ENCODE measurements at places on chromosomes 3 and 15.

DNA sequence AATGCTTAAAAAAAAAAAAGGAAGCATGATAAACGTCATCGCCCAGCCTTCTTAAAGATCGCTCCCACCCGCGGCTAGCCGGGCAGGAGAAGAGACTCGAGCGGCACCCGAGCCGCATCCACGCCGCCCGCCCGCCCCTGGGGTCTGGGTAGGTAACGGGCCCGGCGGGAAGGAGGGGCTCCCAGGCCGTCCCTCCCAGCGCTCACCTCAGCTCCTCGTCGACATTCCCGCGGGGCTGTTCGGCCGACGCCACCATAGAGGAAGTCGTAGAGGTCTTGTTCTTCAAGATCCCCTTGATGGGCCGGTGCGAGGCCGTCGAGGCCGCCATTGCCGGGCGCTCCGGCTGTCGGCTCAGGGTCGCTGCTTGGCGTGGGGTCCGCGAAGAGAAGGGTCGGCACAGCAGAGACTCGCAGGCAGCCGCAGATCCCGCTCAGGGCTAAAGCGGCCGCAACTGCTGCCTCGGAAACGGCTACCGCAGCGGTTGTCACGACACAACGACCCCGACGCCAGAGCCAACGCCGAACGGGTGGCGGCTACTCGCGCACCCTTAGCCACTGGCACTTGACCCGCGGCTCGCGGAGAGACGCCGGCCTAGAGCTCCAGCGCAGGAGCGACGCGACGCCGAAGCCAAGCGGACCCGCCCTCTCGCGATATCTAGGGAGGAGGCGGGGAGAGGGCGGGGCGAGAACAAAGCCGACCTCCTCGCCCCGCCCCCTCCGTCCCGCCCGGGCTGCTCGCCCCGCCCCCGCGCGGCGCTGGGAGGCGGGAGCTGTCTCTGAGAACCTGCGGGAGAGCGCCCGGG is at the start of gene PPP1R2:
Gene PPP1R2, minus strand, starts transcription at position 628 of the 802 bp plus-strand sequence. Its CDS starts 300 bp downstream, at position 328.
- peak; percentile 75 for DNase-seq

DNA sequence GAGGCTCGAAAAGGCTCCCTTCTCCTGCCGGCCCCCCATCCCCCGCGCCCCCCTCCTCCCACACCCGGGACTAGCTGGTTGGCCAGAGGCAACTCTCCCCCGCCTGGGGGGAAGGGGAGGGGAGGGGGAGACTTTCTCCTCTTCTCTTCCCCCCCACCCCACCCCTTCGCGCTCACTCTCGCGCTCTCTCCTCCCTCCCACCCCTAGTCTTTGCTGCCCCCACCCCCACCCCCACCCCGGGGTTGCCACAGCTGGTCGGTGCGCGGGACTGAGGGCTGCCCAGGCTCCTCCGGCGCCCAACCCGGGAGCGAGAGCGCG is 710 bp downstream of the MECOM start:
- DNase-seq, result no peak

DNA sequence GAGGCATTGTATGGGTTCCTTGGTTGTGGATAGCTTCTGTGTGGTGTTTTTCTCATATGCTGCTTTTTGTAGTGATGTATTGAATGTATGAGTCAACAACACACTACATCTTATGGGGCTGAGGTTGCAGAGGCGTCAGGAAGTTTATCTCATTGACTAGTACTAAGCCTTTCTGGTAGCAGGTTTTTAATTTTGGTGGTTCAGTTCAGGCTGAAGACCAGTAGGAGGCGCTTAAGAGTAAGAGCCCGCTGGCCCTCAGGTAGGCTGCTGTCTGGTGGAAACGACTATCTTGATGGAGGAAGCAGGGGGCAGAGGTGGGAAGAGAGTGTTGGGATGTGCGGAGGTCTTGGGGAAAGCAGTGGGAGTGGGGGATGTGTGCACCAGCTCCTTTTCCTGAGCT is 62.4 kb downstream of the RTP4 start:
- DNase-seq, result no peak

GRCh38 chr3:184872200-184872599 is 60.2 kb downstream of the VPS8 start:
- DNase-seq, result no peak

DNA sequence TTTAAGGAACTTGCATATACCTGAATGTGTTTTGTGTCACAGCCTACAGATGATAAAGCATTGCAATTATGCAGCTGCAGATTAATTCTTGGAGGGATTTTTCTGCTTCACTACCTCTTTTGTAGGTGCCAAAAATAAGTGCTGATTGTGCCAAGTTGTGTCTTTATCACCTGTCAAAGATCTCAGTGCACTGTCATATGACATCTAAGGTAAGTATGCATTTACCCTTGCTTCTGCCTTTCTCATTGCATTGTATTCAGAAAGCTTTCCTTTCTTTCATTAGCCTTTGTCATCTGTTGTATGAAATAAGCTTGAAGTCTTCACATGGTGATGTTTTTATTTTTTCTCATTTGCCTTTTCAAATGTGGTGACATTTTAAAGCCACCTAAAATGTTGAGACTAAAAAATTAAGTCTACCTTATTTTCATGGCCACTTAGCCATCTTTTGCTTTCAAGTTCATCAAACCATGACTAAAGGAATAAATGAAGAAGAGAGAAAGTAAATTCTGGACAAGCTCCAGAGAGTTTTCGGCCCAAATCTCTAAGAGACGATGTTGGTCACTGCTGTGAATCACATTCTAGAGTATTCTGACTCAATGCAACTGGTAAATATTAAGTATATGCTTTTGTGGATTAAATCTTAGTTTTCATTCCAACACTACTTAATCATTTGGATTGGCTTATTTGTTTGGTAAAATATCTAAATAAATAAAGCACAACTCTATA is 381.8 kb upstream of the EPHA3 start:
- no peak for DNase-seq

DNA sequence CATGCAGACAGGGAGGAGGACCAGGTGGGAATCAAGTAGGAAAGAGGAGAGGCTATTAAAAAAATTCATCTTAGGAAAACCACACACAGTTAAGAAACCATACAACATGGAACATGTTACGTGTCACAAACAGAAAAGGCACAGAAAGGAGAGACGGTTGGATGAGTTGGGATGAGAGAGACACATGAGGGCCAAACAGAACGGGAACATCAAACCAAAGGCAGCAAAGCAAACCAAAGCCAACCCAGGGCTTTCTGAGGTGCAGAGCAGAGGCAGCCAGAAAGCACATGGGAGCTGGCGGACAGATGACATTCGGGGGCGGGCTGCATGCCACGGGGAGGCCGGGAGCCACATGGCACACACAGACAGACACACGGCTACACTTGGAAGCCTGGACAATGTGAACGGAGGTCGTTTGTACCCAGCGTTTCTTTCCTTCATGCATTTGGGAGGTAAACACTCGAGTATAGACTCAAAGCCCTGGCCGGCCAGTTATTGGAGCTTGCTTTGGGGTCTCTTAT is 8.6 kb upstream of the SEC13 start:
- DNase-seq, result no peak

DNA sequence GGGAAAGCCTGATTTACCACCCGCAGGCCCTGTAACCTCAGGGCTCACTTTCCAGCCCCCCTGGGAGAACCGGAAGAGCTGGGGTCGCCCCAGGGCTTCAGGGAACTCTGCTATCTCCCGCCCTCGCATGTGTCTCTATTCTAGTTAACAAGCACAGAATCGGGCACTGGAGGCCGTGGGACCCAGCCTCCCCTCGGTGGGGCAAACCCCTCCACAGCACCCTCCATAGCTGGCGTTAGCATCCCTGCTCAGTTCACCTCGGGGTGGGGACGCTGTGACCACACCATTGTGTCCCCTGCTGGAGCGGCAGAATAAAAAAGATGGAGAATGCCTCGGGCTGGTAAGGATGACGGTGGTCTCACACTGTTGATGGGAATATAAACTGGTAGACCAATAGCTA is 3.5 kb upstream of the LRRC15 start:
- no peak for DNase-seq

GRCh38 chr3:141934354-141934753 is 57.9 kb downstream of the ATP1B3 start:
- no peak for DNase-seq

- no peak for DNase-seq
These were observed 61.6 kb upstream of the CTNNB1 start for GRCh38 chr3:41137686-41138111.

DNA sequence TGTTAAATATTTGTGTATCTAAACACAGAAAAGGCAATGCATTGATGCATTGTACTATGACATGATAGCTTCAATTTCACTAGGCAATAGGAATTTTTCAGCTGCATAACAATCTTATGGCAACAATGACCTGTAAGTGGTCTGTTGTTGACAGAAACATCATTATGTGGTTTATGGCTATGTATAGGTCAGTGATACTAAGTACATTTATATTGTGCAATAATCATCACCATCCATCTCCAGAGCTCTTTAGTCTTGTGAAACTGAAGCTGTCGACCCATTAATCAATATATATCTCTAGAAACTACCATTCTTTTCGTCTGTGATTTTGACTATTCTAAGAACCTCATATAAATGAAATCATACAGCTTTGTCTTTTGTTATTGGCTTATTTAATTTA is 200.1 kb upstream of the ZNF717 start:
- no peak for DNase-seq

- DNase-seq, result no peak
These were observed 96.4 kb downstream of the MYH15 start for GRCh38 chr3:108414007-108414406.

DNA sequence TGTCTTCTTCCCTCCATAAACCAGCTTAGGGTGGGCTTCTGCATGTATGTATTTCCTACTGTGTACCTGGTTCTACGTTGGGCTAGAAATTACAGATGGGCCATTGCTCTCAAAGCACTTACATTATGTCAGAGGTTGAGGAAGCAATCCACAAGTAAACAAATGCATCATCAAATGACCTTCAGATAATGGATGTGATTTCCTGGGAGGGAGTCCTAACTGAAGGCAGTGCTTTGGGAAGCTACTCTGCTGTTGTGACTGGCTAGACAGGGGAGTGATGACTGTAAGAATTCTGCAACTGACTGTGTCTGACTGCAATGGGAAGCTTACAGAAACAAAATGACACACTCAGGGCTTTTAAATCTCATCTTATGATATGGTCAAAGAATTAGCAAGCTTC is 71.0 kb upstream of the PRR23E start:
- DNase-seq, result no peak

GRCh38 chr3:13092621-13093617 is 19.7 kb upstream of the IQSEC1 start:
- DNase-seq, result no peak

DNA sequence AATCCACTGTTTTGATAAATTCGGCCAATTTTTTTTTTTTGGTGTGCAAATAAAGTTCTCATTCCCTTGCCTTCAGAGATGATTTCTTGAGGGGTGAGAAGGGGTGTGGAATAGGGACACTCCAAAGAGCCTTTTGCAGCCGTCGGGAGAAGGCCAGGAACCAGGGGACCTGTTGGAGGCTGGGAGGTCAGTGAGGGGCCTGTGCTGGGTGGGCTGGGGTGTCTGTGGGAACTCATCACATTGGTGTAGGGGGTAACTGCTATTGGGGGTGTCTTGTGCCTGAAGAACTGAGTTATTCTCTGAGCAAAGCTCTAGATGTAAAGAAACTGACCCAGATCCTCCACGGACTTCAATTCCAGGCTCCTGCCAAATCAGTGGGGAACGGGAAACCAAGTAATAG is 13.5 kb upstream of the SKIC8 start:
- DNase-seq, result no peak

DNA sequence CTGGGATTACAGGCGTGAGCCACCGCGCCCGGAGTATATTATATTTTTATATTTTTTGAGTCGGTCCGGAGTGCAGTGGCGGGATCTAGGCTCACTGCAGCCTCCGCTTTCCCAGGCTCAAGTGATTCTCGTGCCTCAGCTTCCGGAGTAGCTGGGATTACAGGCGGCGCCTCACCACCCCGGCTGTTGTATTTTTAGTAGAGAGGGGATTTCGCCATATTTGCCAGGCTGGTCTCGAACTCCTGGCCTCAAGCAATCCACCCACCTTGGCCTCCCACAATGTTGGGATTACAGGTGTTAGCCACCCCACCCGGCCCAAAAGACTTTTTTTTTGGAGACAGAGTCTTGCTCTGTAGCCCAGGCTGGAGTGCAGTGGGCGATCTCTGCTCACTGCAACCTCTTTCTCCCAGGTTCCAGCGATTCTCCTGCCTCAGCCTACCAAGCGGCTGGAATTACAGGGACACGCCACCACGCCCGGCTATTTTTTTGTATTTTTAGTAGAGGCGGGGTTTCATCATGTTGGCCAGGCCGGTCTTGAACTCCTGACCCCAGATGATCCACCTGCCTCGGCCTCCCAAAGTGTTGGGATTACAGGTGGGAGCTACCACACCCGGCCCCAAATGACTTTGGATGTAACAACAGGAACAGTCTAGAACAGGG is 1.0 kb downstream of the ZNF589 start:
- DNase-seq, result peak; percentile 20

DNA sequence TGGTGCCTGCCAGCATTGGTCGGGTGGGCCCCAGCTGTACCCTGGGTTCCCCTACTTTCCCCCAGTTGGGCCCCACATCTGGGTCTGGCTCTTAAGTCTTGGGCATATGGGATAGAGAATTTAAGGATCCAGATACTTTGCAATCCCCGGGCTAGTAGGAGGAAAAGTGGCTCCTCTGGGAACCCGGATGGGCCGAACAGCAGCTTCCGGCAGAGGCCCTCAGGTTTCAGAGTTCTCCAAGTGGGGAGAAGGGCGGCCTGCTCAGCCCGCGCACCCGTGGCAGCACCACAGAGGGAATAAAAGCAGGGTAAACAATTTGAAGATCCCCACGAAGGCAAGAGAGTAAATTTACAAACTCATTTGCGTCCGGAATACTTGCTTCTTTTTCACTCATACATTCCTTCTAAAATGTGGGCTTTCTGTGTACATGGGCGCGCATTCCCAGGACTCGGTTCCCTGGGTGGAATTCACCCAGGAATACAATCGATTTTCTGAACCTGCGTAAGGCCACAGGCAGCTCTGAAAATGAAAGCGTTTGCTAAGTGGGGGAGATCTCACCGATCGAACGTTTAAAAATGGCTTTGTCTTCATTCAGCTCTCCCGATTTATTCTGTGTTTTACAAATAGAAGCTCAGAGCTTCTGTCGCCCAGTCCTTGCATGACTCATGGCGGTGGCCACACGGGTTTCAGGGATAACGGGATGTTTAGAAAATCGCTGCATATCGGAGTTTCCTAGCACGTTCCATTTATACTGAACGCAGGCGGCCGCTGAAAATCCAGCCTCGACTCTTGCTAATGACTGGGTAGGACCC is 74.0 kb upstream of the POLG start:
- no peak for DNase-seq

GRCh38 chr3:45665101-45665572 is 24.1 kb upstream of the SACM1L start:
- DNase-seq, result no peak

DNA sequence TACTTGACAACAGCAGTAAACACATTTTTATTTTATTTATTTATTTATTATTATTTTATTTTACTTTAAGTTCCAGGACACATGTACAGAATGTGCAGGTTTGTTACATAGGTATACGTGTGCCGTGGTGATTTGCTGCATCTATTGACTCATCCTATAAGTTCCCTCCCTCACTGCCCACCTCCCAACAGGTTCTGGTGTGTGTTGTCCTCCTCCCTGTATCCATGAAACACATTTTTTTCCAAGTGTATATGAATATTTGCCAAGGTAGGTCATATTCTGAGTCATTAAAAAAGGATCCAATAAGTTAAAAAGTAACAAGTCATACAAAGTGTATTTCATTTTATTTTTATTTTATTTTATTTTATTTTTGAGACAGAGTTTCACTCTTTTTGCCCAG is 567.3 kb upstream of the KCNMB2 start:
- no peak for DNase-seq
